Frontal cortex (tissue), 4 donors: ENCODE measurements at places on chromosomes 2 and 18.

- DNase-seq = no peak
These were observed 175.6 kb downstream of the SEPTIN10 start for GRCh38 chr2:109438146-109438545.

- no peak for DNase-seq
These were observed 53.8 kb downstream of the CTAGE1 start for GRCh38 chr18:22363867-22364463.

- no peak for DNase-seq
These were observed 58.8 kb upstream of the SIX2 start for GRCh38 chr2:45067859-45068570.

DNA sequence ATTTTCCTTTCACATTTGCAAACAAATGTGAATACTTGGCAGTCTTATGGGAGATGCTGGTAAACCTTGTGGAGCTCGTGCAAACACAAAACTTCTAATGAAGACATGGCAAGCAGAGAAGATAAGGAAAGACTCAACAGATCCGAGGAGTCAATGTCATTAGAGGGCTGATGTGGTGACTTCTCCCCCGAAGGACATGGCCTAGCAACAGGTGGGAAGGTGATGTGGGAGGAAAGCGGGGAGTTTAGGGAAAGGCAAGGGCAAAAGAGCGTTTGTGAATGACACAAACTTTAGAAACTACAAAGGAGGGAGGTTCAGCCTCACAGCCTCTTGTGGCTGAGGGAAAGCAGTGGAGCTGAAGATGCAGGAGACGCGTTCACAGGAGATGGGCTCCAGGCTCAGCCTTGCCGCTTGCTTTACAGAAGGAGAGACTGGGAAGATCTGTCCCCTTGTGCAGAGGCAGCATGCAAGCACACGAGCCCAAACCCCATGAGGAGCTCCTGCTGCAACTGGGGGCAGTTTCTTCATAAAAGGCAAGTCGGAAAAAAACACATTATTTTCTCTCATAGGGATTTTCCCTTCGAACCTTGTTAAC is 86.6 kb downstream of the SOWAHC start:
- DNase-seq = no peak

DNA sequence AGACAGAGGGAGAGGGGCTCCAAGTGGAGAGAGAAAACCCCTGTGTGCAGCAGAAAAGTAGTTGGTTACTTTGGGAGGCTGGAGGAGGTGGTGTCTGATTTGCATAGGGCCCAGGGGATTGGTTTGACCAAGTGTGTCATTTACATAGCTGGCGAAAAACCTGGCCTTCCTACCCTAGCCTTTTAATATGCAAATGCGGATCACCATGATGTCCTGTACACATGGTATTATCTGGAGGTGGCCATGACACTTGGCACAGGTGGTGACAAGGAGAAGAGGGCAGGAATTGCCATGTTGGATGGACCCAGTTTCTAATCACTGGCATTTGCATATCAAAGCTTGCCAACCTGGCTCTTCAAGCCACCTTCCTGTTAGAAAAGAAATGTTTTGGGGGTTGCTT is 120.8 kb upstream of the CHAC2 start:
- no peak for DNase-seq

DNA sequence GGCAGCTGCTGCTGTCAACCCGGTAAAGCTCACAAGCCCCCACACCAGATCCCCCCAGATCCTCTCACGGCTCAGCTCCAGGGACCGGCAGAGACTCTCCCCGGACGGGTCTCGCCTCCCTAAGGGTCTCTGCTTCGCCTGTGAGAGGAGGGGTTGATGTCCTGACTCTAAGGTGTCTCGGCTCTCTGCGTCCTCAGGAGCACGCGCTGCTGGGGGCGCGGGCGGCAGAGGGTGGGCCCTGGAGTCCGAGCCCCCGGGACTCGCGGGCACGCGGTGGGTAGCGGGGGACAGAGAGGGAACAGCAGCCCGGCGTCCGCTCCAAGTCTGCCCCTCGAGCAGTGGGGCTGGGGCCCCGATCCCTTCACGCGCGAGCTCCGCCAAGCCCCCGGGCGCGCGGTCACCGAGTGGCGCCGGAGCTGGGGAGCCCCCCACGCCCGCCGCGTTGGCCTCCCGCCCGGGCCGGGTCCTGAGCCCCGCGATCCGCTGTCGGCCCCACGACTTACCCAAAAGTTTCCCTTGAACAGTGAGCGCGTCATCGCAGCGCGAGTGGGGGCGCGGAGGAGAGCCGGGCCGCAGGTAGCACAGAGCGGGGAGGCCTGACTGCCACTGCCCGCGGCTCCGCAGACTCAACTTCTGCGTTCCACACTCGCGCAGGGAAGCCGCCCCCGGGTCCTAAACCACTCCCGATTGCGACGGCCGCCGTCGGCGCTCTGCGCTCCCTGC is at the start of gene PSTPIP2:
Gene PSTPIP2, minus strand, starts transcription at position 608 of the 723 bp plus-strand sequence. Its CDS starts 72 bp downstream, at position 536.
- DNase-seq = peak; percentile 64

DNA sequence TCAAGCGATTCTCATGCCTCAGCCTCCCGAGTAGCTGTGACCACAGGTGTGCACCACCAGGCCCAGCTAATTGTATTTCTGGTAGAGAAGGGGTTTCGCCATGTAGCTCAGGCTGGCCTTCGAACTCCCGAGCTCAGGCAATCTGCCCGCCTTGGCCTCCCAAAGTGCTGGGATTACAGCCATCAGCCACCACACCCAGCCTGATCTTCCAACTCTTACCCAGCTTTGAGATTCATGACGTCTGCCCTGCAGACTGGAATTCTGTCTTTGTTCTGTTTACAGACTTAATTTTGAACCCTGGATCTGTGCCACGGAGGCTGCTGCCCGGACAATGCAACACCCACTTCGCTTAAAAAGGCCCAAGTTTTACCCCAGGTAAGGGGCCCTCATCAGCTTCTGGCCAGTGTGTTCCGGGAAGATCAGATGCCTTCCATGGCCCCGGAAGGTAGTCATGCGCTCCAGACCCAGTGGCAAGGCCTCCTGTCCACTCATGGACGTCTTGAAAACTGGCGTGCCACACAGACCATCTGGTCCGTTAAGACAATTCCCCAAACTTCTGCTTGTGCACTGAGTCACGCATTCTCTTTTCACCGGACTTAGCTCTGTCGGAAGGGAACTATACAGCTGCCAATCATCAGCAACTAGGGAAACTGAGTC is 5.5 kb downstream of the PXDN start:
- no peak for DNase-seq

- no peak for DNase-seq
These were observed 83.6 kb upstream of the OTX1 start for GRCh38 chr2:62966991-62967390.

- DNase-seq = no peak
These were observed 217.5 kb downstream of the TGIF1 start for GRCh38 chr18:3667255-3668137.

- no peak for DNase-seq
These were observed 44.4 kb downstream of the PTPN2 start for GRCh38 chr18:12839526-12840196.

- DNase-seq = no peak
These were observed 19.5 kb downstream of the LIPG start for GRCh38 chr18:49581371-49581770.

GRCh38 chr2:21118302-21118920 is 5.4 kb upstream of the TDRD15 start:
- peak; percentile 22 for DNase-seq
